ENCODE measurements at places on chromosomes 6 and 20.

- no peak for DNase-seq
Measured at GRCh38 chr6:116059713-116060571, 749 bp downstream of the FRK start.

DNA sequence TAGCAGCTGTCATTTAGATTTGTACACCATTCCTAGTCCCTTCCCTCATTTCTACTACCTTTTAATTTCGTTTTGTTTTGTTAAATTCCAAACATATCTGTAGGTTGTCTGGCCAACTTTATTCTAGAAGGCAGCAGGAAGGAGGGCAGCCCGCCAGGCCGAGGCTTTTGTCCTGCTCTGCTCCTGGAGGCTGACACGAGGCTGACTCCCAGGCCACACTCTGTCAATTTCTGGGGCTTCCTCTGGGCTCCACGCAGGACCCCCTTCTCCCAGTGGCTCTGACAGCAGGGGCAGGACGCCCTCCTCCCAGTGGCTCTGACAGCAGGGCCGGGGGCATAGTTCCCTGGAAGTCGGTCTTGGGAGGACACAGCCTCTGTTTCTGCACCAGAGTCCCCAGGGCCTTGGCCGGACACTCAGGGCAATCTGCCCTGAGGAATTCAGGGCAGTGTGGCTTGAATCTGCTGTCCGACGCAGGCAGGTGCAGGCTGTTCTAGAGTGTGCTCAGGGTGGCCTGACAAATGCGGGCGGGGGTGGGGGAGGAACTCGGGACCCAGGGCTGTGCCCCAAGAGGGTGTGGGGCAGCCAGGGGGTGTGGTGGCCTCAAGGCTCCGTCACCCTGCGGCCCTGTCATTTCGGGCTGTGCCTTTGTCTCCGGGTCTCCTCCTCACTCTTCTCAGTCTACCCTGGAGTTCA is 11.8 kb downstream of the SMOC2 start:
- no peak for DNase-seq

DNA sequence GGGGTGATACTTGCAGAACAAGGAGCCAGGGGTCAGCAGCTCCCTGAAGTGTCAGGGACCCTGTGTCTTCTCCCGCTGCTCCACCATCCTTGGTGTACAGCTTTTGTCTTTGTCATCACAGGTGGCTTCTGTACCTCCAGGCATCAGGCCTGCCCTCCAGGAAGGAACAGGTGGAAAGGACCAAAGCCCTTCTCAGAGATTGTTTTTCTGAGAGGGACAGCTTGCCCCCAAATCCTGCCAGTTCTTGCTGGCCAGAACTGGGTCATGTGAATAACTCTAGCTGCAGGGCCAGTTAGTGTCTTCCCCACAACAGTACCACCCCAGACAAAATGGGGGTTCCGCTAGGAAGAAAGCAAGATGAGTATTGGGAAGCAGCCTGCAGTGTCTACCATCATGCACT is 31.4 kb downstream of the SNPH start:
- no peak for DNase-seq

GRCh38 chr6:32818867-32819266 is 2.1 kb upstream of the HLA-DOB start:
- DNase-seq = no peak

DNA sequence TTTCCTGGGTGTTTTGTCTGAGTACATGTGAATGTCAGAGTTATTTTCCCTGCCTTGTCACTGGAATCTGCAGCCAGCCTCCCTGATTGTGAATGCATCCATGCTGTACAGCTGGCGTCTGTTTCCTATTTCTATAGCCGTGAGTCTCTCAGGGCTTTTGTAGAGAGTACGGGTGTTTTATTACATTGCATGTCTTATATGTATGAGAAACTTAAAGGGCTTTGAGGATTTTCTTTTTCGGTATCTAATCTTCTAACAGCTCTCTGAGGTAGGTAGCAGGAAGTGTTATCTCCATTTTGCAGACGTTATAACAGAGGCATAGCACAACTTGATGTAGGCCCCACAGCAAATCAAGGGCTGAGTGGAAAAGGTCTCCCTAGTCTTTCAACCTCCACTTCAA is 272.9 kb downstream of the PRL start:
- DNase-seq = peak; percentile 48

- DNase-seq = no peak
Measured at GRCh38 chr6:72636786-72637185, 14.9 kb downstream of the KCNQ5 start.

GRCh38 chr20:54176610-54177009 is 2.8 kb upstream of the CYP24A1 start:
- DNase-seq = no peak

- no peak for DNase-seq
Measured at GRCh38 chr20:38970302-38970701, 8.2 kb downstream of the DHX35 start.

GRCh38 chr6:73782911-73783310 is 86.9 kb downstream of the CD109 start:
- DNase-seq = no peak

- no peak for DNase-seq
Measured at GRCh38 chr20:13755809-13756208, 28.9 kb downstream of the ESF1 start.

GRCh38 chr6:38703949-38704590 is 1.1 kb upstream of the GLO1 start:
- DNase-seq = no peak

GRCh38 chr6:163092876-163093275 is 321.6 kb upstream of the QKI start:
- DNase-seq = no peak

DNA sequence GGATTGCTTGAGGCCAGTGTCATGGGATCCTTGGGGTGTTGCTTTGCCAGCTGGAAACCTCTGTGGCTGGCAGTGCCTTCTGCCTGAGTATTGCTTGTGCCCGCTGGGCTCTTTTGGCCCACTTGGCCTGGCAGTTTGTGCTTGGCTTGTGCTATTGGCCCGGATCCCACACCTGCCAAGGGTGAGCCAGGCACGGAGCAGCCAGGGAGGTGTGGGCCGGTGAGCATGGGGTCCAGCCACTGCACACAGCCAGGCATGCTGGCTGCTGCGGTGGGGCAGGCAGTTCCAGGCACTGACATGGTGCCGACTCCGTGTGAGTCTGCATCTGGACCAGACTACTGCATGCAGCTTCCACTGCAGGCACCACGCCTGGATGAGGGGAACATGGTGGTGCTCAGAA is 62.5 kb upstream of the SYNCRIP start:
- DNase-seq = no peak

GRCh38 chr6:98039904-98040607 is 757.0 kb upstream of the MMS22L start:
- DNase-seq = no peak

DNA sequence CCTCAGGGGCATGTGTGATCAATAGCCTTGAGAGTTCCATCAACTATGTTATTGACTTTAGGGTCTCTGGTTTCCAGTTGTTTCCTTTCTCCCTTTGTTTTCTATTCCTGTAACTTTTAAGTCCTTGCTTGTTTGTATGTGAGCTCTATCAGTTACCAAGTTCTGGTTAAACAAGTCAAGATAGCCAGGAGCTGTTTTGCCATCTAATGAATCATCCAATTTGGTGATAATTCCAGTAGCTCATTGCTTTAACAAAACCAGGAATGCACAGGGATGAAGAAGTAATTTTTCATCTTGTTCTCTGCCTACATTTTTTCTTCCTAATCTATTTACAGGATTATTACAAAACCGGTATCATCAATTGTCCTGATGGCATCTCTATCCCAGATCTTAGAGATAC is 36.5 kb downstream of the KCTD20 start:
- no peak for DNase-seq

GRCh38 chr6:22838345-22838744 is 269.0 kb downstream of the HDGFL1 start:
- no peak for DNase-seq

- DNase-seq = no peak
Measured at GRCh38 chr6:84588697-84589080, 175.7 kb downstream of the TBX18 start.

GRCh38 chr6:46368169-46368536 is 123.1 kb downstream of the RCAN2 start:
- no peak for DNase-seq

- DNase-seq = no peak
Measured at GRCh38 chr20:6269168-6269873, 146.5 kb upstream of the FERMT1 start.

- DNase-seq = no peak
Measured at GRCh38 chr6:52388790-52389189, 26.8 kb downstream of the PAQR8 start.

DNA sequence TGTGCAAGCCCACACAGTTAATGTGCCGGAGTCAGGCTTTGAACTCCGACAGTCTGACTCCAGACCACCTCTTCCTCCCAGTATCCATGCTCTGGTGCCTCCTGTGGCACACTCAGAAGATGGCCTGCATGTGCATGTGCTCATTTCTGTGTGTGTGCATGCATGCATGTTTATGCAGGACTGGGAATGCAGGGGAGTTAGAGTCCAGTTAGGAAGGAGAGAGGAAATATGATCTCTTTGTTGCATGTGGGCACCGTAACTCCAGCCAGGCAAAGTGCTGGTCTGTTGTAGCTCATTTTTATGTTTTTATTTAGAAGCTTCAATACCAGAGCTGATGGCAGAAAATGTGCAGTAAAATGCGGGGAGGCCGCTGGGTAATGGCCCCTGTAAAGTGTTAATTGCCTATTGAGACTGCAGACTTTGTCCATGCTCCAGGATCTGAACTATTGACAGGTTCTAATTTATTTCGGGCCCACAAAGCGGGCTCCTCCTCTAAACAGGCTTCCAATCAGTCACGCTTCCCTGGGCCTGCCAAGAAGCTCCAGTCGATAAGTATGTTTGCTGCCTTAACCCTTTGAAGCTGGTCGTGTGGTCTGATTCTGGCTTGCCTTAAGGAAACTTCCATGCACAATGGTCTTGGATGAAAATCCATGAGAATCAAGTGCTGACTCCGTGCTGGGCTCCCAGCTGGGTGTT is 248.3 kb downstream of the DHX35 start:
- DNase-seq = no peak

GRCh38 chr6:13229205-13230085 is 98.9 kb downstream of the TBC1D7 start:
- DNase-seq = no peak

GRCh38 chr6:5093231-5094015 is 8.3 kb downstream of the PPP1R3G start:
- no peak for DNase-seq

GRCh38 chr6:161890832-161891297 is 617.0 kb upstream of the AGPAT4 start:
- no peak for DNase-seq

DNA sequence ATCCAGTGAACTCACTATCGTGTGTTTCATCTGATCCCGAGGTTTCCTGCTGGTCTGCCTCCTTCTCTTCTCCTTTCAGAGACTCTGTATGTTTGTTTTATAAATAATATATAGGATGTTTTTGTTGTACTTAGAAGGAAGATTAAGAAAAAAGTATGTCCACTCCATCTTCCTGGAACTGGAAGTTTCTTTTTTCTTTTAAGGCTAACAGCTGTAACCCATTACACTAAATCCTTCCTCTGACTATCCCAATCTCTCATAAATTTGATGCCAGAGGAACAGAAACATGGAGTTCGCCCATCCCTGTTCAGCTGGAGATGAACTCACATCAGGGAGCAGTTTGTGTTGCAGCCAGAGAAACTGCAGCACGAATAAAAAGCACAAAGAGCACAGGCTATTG is 20.7 kb downstream of the RIPK1 start:
- peak; percentile 72 for DNase-seq

- DNase-seq = no peak
Measured at GRCh38 chr6:35058358-35058675, 82.8 kb downstream of the TCP11 start.

DNA sequence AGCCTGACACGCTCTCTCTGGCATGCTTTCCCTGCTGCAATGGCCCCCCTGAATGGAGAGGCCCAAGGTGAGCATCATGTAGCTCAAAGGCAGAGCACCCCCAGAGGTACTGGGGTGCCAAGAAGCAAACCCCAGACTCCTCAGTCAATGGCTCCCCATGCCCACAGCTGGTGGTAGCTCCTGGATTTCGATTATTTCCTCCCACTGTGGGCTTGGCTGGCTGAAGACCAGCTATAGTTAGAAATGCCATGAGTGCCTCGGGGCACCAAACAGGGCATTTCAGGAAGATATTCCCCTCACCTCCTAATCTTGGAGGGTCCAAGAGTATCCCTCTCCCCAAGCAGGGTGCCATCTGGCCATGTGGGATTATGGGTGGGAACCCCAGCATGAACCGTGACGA is 16.8 kb downstream of the MAP1LC3A start:
- no peak for DNase-seq

DNA sequence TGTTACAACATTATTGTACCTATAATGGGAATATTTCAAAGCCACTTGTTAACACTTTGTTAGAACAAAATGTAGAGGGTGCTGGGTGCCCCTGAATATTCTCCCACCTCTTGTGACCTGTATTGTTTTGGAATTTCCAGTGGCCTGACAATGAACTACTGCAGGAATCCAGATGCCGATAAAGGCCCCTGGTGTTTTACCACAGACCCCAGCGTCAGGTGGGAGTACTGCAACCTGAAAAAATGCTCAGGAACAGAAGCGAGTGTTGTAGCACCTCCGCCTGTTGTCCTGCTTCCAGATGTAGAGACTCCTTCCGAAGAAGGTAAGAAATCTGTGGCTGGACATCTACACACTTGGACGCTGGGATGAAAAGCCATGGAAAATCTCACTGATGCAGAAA is 28.9 kb downstream of the PLG start:
- no peak for DNase-seq

GRCh38 chr6:107823047-107823557 is 1.0 kb downstream of the SCML4 start:
- no peak for DNase-seq

DNA sequence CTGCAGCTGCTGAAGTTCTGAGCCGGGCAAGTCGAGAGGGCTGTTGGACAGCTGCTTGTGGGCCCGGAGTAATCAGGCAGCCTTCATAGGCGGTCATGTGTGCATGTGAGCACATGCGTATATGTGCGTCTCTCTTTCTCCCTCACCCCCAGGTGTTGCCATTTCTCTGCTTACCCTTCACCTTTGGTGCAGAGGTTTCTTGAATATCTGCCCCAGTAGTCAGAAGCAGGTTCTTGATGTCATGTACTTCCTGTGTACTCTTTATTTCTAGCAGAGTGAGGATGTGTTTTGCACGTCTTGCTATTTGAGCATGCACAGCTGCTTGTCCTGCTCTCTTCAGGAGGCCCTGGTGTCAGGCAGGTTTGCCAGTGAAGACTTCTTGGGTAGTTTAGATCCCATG is 21.2 kb upstream of the MAPK13 start:
- DNase-seq = no peak

DNA sequence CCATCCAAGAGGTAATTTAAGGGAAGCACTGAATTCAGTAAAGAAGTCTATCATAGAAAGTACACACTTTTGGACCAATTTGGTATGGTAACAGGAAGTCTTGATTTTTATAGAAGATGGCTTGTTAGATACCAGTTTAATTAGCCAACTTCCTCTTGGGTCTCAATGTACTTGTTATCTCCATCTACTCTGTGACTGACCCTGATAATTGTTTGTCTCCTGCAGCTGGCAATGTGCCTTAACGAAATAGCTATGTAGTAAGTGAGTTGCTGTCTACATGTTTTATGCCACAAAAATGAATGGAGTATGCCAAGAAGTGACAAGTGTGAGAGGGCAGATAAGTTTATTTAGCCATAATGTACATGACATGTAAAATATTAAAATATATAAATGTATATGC is 410.5 kb upstream of the MAN1A1 start:
- no peak for DNase-seq

Measured in skin of body (tissue), 3 donors.